Caco-2 (cell line): ENCODE measurements at places on chromosomes 11 and 22. TPM values are rescaled to one million over a fixed set of nuclear protein-coding genes. Genes with fewer than 3 reads are reported as not detected.

GRCh38 chr22:46744581-46744980 is 6.5 kb upstream of the CERK start:
- DNase-seq, result peak; percentile 81

DNA sequence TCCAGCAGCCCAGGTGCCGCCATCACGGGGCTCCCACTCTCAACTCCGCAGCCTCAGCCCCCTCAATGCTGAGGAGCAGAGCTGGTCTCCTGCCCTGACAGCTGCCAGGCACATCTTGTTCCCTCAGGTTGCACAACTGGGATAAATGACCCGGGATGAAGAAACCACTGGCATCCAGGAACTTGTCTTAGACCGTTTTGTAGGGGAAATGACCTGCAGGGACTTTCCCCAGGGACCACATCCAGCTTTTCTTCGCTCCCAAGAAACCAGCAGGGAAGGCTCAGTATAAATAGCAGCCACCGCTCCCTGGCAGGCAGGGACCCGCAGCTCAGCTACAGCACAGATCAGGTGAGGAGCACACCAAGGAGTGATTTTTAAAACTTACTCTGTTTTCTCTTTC is at the start of gene SAA1:
Gene SAA1 (plus strand): TSS at position 316 of the 400 bp plus-strand sequence. CDS start 624 bp downstream, outside the sequence.
- DNase-seq, result no peak

GRCh38 chr11:13114566-13115379 is 105.7 kb downstream of the RASSF10 start:
- peak; percentile 81 for DNase-seq

DNA sequence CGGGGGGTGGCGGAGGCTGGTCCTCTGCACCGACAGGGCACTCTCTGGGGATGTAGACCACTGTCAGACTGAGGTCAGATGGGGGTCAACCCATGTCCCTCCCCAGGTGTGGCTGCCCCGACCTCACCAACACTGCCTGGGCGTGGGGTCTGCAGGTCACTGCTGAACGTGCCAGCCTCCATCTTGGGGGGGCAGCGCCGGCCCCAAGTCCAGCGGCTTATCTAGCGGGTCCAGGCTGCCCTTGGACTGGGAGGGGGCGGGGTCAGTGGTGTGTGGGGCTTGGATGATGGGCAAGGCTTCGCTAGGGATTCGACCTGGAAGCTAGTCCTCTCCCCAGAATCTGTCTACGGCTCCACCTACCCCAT is 178.2 kb downstream of the IGLL1 start:
- DNase-seq, result peak; percentile 23

Gene NPAS4
- total RNA-seq, result not detected in 2 replicates

Gene LRRC32
- total RNA-seq, result 0.27 and 0.84 TPM in 2 replicates

Gene MORC2
- 44.9 and 49.9 TPM in 2 replicates for total RNA-seq

Gene ATG16L2
- total RNA-seq, result 19.3 and 25.0 TPM in 2 replicates
